ENCODE measurements at places on chromosomes 2 and 18.
A peak's percentile ranks its signal among the peaks of the same experiment; 100 is the strongest.

GRCh38 chr18:37085362-37085761 is 256.4 kb downstream of the KIAA1328 start:
- DNase-seq: no peak

GRCh38 chr2:73593680-73594079 is 48.5 kb downstream of the NAT8 start:
- no peak for DNase-seq

DNA sequence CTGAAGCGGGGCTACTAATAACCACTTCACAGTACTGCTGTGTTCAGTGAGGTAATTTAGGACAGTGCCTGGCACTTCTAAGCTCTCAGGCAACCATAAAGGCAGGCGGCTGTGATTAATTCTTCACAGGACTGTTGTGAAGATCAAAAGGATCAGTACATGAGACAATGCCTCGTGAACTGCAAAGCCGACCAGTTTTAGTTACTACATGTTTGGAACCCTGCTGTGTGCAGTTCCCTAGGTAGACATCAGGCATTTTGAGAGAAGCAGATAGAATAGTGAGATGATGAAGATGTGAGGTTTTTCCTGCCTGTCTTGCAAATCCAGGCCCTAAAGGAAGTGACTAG is 19.1 kb downstream of the EFHD1 start:
- DNase-seq: no peak

GRCh38 chr2:185144159-185144919 is 546.0 kb downstream of the ZNF804A start:
- no peak for DNase-seq

GRCh38 chr18:77148289-77148688 is 15.7 kb upstream of the MBP start:
- DNase-seq: peak; percentile 43

DNA sequence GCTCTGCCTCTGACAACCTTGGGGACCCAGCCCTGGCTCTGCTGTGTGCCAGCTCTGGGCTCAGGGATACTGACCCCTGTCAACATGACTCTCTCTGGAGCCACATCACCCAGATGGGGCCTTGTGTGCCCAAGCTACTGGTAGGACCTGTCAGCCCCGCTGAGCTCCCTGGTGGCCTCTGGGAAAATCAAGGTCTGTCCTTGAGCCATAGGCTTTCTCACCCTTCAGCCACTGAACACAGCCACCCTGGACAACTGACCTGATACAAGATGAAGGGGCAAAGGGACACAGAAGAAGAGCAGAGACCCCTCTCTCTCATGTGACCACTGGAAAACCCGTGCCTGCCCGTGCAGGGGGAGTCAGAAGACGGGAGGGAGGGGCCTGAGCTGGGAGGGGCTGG is 7.8 kb downstream of the CCDC74A start:
- DNase-seq: no peak

GRCh38 chr2:69253611-69254301 is 133.3 kb downstream of the GFPT1 start:
- no peak for DNase-seq

All from activated CD4-positive, alpha-beta T cell treated with anti-CD3 and anti-CD28 coated beads for 36 hours (primary cell).